Stimulated activated CD4-positive, alpha-beta T cell treated with anti-CD3 and anti-CD28 coated beads, Interleukin-12 subunit alpha, Interleukin-12 subunit beta, amount 100 ng/mL, for 24 hours (primary cell): ENCODE measurements at places on chromosomes 3 and 15.

- DNase-seq = peak; percentile 36
Measured at GRCh38 chr15:40470423-40471104, at the start of gene CHST14. CHST14 (plus strand) TSS chr15:40470984; CDS start chr15:40471214, 230 bp downstream.

- DNase-seq = no peak
Measured at GRCh38 chr15:44033894-44034293, 161.2 kb downstream of the FRMD5 start.

- no peak for DNase-seq
Measured at GRCh38 chr3:186512570-186513302, 31.4 kb downstream of the CRYGS start.

- DNase-seq = no peak
Measured at GRCh38 chr15:61582092-61582491, 353.0 kb upstream of the RORA start.

- no peak for DNase-seq
Measured at GRCh38 chr3:56477646-56478045, 9.4 kb upstream of the ERC2 start.

- peak; percentile 31 for DNase-seq
Measured at GRCh38 chr3:52682016-52682415, 3.7 kb downstream of the PBRM1 start.

- DNase-seq = no peak
Measured at GRCh38 chr15:48397841-48398240, 66.6 kb downstream of the DUT start.

- peak; percentile 6 for DNase-seq
Measured at GRCh38 chr3:126389112-126389793, 5.5 kb upstream of the CFAP100 start.

DNA sequence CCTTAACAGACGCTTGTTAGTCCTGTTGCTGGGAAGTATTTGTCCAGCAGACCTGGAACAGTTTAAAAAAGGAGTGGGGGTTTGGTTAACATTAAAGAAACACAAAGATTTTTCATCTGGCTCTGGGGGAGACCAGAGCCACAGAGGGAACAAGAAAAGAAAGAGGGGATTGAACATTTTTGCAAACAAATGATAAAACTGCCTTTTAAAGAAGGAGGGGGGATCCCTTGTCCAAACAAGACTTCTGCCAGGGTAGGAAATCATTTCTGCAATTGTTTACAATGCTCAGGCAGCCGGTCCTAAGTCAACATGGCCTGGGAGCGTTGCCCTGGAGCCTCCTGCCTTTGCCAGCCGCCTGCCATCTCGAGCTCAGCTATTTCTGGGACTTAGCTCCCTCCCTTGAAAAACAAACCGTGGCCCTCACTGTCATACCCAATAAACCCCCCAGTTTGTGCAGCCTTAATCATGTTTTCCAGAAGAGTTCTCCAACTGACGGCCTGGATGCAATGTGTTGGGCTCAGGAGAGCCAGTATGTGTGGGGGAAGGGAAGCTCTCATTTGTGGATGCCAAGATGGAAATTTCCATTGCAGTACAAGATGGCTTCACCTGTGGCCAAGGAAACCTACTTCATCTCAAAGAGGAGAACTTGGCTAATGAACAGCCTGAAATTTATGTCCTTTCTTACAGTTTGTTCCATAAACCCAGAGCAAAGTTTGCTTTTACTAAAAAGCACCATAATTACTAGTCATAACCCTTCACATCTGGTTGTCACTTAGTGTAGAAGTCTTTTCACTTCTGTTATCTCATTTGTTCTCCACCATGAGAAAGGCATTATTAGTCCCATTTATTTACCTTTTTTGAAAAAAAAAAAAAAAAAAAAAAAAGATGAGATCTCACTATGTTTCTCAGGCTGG is 75.9 kb upstream of the RNU6-1 start:
- no peak for DNase-seq

DNA sequence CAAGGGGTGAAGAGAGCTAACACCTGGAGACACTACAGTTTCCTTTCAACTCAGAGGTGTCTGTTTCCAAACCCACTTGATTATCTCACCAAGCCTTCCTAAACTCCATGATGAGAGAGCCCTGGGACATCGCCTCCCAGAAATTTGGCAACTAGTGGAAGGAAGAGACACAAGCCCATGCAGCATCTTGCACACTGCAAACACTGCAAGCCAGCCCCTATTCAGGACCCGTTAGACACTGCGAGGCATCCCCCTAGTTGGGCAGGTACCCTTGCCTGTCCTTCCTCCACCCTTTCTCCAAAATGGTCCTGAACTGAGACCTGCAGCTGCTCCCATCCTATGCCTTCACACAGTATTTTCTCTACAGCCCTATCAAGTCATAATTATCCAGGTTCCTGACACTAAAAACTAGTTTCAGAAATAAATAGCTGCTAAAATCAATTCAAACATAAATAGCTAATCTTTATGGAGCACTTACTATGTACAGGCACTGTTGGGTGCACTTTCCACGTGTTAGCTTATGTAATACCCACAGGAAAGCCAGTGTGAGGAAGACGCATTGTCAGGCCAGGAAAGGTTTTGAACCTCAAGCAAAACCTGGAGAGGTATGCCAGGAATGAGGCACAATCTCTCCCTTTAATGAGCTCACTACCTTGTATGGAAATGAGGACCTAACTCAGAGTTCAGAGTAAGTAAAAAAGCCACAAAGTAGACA is 2.8 kb downstream of the MAGI1 start:
- DNase-seq = no peak

DNA sequence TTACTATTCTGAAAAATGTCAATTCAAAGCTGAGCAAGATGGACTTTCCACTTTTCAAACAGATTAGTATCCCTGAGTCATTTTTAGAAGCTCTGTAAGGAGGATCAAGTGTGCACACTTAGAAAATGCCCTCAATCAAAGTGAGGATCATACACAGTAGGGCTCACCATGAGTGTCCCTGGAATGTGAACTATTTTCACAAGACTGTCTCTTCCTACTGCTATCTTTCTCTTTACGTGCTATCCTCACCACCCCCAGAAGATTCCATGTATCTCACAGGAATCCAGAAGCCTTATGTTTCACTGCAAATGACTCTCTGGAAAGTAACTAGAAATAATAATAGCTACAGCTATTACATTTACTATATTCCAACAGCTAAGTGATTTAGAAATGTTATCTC is 349.9 kb upstream of the TGFBR2 start:
- DNase-seq = no peak

DNA sequence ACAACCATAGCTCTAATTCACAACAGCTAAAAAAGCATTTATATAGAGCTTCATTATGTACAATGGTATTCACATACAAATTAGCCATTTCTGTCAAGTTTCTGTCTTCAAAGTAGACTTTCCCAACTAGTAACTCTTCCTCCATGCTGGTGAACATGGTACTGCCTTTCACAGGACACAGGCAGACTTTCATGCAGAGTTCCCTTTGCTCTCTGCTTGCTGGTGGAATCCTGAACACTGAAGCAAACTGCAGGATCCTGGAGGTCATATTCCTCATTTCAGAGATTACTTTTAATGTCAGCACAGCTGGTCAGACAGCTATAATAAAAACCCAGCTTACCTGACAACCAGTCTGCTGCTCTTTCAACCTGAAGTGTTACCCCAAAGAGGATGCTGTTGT is 53.6 kb downstream of the TASOR start:
- DNase-seq = no peak

DNA sequence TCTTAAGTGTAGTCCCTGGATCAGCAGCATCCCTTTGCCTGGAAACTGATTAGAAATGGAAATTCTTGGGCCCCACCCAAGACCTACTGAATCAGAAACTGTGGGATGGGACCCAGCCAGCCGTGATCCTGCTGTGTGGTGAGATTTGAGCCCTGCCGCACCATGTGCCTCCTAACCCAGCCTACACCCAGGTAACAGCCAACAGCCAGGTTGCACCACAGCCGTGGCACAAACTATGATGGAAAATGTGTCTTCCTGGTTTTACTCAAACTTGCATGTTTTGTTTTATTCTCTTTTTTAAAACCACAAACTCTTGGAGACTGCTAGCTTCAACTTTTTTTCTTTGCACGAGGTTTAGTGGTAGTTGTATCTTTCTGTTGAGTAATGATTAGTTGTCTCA is 2.6 kb downstream of the LIMD1 start:
- no peak for DNase-seq

- DNase-seq = no peak
Measured at GRCh38 chr3:52171514-52172261, 17.5 kb upstream of the POC1A start.

GRCh38 chr3:23711916-23712494 is 93.8 kb upstream of the UBE2E1 start:
- no peak for DNase-seq
